ENCODE measurements at places on chromosomes 3 and 15.

DNA sequence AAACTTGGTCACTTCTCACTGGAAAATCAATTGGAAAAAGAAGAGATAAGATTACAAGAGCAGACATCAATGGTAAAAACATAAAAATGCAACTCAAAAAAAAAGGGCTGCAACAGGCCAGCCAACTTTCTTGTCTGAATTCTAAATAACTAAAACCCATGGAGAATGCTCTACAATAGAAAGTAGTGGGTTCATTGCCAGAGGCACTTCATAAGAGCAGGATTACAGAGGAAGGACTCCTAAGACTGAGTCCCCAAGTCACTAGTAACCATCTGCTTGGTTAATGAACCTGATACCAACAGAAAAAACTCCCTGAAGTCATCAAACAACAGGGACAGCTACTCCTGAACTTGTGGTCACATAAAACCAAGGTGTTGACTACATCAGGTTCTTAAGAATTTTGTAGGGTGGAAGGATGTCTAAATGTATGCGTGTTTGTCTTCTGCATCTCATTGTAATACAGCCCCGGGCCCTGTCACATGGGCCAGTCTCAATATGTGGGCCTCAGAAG, 148.6 kb downstream of the IMPG2 start:
- no peak for DNase-seq

DNA sequence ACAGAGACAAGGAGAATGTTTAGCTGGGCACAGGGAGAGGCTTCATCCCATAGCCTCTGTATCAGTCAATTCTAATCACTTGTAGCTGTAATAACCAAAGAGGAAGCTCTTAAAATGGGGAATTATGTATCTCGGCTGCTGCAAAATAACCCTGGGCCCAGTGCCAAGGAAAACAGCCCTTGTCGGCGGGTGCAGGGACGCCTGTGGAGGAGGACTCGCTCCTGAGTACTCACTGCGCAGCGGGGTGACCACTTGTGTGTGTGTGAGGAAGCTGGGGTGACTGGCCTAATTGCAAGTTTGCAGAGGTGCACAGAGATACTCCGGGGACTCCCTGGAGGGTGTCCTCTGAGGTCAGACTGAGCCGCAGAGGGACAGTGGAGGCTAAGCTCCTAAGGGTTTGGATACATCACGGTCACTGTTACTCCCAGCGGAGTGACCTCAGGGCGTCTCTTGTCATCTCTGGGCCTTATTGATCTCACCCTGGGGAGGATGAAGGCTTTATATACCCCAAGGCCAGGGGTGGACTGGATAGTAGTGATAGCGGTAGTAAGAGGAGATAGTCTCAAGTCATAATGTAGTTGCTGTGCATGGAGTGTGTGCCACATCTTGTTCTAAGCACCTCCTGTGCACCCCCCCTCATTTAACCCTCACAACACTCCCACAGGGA, 37.2 kb downstream of the SLC6A6 start:
- no peak for DNase-seq

- DNase-seq = no peak
Observed at GRCh38 chr3:23938688-23939087, 6.4 kb upstream of the NR1D2 start.

DNA sequence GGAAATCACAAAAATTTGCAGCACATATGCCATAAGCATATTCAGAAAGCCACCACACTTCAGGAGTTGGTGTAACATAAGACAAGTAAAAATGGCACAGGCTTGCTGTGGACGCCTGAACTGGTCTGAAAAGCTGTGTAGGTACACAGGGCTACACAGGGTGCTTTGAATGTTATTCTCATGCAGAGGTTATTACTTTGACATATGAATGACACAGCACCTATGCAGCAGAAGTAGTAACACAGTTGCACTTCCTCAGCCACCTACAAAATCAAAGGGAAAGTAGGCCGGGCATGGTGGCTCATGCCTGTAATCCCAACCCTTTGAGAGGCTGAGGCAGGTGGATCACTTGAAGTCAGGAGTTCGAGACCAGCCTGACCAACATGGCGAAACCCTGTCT, 54.5 kb downstream of the OSBPL10 start:
- DNase-seq = no peak

- DNase-seq = no peak
Observed at GRCh38 chr3:17740721-17741141, 1.7 kb downstream of the TBC1D5 start.
